Epithelial cell of proximal tubule (primary cell): ENCODE measurements at places on chromosomes 7 and 10. TPM values are rescaled to one million over a fixed set of nuclear protein-coding genes. Genes with fewer than 3 reads are reported as not detected.

Gene GRK5
- 2.5 and 2.8 TPM in 2 replicates for total RNA-seq

DNA sequence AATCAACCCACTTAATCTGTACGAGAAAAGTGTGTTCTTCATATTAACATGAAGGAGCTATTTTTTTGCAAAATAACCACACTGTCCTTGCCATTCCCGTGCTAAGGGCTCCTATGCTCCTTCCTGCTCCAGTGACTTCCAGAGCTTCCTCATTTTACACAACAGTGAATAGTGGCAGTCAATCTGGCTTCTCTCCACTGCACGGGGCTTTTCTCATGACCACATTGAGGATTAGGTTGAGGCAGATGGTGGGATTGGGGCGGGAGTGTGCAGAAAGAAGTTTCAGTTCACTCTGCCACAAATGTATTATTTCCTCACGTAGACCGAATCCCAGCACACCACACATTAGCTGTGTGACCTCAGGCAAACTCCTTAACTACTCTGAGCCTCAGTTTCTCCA, 235.1 kb downstream of the ARHGAP12 start:
- no peak for DNase-seq

- no peak for DNase-seq
Observed at GRCh38 chr10:31120961-31121685, 89.5 kb upstream of the ZNF438 start.

- DNase-seq, result no peak
Observed at GRCh38 chr10:79409726-79410085, 35.7 kb downstream of the ZCCHC24 start.
